WTC11 (cell line): ENCODE measurements at places on chromosomes 3 and 15.

GRCh38 chr3:177513815-177514610, 316.7 kb upstream of the TBL1XR1 start:
- DNase-seq = no peak

DNA sequence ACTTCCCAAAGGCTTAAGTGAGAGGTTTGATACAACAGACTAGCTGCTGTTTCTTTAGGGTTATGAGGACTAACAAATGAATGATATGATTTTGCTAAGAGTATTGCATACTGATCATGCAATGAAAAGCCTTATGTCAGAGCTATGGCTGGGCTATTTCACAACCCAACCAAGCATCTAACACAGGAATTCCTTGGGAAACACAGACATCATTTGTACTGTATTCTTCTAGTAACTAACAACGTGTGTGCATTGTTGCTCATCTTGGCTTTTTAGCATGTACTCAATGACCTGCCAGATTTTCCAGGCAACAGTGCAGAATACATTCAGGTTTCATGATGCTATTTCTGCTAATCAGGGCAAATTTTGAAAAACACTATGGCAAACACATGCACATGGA, 19.3 kb downstream of the PDZRN3 start:
- DNase-seq = no peak

- peak; percentile 43 for DNase-seq
Measured at GRCh38 chr15:69298697-69299441, at the start of gene PAQR5. Gene PAQR5, plus strand, starts transcription at chr15:69298912. Its CDS starts 61,169 bp downstream, at chr15:69360081.

DNA sequence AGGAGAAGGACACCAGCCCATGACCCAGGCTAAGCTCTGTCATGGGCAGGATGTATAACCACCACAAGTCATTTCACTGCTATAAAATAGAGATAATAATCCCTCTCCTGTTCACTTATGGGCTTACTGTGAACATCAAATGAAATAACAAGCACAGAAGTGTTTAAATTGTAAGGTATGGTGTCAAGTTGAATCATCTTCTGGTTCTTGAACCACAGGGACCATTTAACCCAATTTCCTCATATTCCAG, 44.3 kb upstream of the TLE3 start:
- no peak for DNase-seq
